ENCODE measurements at places on chromosomes 2 and 18.

GRCh38 chr2:170170281-170171040 lies 7.5 kb upstream of the MYO3B start:
- DNase-seq, result no peak

GRCh38 chr2:230870544-230871360 lies 6.0 kb downstream of the ITM2C start:
- no peak for DNase-seq

- DNase-seq, result no peak
These were observed 2.6 kb upstream of the HNRNPLL start for GRCh38 chr2:38605298-38605830.

DNA sequence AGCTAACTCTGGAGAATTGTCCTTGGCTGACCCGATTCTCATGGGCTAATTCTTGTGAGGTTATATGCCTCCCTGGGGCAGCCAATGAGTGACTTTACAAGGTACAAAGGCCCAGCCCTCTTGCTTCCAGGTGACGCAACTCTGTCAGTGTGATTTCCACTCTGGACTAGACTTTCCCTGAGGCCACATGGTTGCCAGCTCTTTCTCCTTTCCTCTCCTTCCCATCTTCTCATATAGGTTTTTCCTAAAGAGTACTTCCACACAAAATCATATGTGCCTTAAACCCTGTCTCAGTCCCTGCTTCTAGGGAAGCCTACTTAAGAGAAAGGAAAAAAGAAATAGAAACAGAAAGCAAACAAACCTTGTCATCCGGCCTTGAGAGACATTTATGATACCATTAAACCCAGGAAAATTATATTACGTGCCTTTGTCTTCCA lies 226.2 kb upstream of the ZSWIM2 start:
- DNase-seq, result peak; percentile 11

- no peak for DNase-seq
These were observed 49.6 kb downstream of the ATP9B start for GRCh38 chr18:79118797-79119196.

DNA sequence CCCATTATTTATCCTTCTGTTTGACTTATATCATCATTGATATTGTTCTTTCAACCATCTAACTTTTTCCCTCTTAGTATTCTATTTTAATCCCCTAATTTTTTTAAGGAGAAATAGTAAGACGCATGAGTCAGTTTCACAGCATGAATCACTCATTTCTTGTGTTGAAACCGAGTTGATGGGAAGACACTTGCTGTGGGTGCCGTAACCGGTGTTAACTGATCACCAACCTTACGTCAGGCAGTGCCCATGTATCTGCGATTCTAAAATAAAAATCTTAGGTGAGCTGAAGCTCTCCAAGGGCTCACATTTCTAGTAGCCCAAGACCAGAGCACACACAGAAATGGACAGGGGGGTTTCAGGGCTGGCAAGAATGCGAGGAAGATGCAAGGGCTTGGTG lies 348.1 kb downstream of the GALR1 start:
- no peak for DNase-seq

DNA sequence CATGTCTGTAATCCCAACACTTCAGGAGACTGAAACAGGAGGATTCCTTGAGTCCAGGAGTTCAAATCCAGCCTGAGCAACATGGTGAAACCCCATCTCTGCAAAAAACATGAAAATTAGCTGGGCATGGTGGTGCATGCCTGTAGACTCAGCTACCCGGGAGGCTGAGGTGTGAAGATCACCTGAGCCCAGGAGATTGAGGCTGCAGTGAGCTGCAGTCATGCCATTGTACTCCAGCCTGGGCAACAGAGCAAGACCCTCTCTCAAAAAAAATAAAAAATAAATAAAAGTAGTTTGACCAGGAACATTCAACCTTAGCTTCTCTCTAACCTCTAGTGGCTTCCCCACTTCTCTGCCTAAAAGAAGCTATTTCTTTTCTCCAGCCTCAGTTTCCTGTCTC lies 23.8 kb downstream of the SH3BP4 start:
- DNase-seq, result no peak

GRCh38 chr2:9398881-9399780 lies 24.2 kb downstream of the ITGB1BP1 start:
- no peak for DNase-seq

DNA sequence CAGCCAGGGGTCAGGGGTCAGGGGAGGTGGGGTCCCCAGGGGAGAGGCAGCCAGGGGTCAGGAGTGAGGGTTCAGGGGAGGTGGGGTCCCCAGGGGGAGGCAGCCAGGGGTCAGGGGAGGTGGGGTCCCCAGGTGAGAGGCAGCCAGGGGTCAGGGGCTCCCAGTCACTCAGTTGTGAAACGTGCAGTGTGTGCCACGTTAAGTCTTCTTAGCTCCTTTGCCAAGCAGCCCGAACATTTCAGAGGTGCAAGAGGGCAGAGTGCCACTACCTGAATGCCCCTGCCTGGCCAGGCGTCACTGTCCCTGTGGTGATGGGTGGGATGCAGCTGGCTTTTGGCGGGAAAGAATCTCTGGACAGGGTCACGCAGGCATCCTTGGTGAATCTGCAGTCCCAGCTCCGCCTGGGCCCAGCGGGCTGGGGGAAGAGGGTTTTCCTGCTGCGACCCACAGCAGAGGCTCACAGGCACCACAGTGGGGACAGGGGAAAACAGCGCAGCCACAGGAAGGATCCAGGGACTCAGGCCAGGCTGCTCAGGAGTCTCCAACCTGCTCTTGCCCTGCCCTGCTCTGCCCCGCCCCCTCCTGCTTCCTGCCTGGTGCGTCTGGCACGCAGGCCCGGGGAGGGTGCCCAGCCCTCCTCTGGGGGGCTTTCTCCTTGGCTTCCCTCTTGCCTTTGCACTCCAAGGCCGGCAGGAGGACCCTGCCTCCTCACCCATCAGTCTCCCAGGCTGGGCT lies 188.3 kb downstream of the TWIST2 start:
- no peak for DNase-seq

GRCh38 chr2:129117434-129117833 lies 798.8 kb upstream of the HS6ST1 start:
- DNase-seq, result no peak

- DNase-seq, result no peak
These were observed 31.9 kb upstream of the BMPR2 start for GRCh38 chr2:202344178-202344577.

GRCh38 chr2:202032846-202033316 lies 774 bp upstream of the FZD7 start:
- DNase-seq, result peak; percentile 33

GRCh38 chr2:106159866-106160785 lies 34.0 kb downstream of the UXS1 start:
- DNase-seq, result no peak

DNA sequence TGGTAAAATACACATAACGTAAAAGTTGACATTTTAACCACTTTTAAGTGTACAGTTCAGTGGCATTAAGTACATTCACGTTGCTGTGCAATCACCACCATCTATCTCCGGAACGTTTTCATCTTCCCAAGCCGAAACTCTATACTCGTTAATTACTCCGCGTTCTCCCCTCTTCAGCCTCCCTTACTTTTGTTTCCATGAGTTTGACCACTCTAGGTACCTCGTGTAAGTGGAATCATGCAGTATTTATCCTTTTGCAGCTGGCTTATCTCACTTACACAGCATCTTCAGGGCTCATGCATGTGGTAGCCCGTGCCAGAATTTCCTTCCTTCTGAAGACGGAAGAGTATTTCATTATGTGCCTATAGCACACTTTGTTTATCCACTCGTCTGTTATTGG lies 225.2 kb downstream of the SLC4A3 start:
- no peak for DNase-seq

- DNase-seq, result no peak
These were observed 61.7 kb upstream of the MYL1 start for GRCh38 chr2:210376694-210377093.

DNA sequence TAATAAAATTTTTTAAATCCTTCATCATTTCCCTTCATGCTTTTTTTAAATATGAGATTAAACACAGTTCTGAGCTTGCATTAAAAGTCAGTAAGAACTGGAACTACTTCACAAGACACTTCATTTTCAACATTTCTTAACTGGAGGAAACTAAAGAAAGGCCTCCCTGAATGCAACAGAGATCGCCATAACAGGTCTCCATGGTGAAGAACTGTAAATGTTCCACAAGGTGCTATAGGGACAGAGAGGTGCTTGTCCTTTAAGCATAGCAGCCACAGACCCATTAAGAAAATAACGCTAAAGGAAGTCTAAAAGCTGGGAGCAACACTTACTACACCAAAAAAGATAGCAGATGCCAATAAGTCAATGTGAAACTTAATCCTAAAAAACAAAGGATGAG lies 8.5 kb downstream of the STAM2 start:
- DNase-seq, result no peak

GRCh38 chr2:102915128-102915527 lies 153.3 kb downstream of the TMEM182 start:
- no peak for DNase-seq

DNA sequence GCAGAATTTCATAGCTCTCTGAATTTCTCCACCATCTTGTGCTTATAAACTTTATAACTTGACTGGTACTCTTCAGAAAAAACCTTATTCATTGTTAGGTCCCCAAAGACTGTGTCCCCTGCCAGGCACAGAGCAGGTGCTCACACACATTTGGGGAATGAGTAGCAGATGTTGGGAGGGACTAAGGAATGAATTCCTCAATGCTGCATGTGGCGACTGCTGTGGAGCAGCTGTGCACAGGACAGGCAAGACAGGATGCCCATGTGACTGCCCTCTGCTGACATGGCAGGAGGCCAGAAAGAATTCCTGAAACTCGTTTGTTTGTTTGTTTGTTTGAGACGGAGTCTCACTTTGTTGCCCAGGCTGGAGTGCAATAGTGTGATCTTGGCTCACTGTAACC lies 122.3 kb upstream of the ITGA6 start:
- no peak for DNase-seq

GRCh38 chr2:20584399-20585358 lies 66.2 kb downstream of the HS1BP3 start:
- peak; percentile 83 for DNase-seq

- no peak for DNase-seq
These were observed 1.4 kb upstream of the UXS1 start for GRCh38 chr2:106195456-106195855.

DNA sequence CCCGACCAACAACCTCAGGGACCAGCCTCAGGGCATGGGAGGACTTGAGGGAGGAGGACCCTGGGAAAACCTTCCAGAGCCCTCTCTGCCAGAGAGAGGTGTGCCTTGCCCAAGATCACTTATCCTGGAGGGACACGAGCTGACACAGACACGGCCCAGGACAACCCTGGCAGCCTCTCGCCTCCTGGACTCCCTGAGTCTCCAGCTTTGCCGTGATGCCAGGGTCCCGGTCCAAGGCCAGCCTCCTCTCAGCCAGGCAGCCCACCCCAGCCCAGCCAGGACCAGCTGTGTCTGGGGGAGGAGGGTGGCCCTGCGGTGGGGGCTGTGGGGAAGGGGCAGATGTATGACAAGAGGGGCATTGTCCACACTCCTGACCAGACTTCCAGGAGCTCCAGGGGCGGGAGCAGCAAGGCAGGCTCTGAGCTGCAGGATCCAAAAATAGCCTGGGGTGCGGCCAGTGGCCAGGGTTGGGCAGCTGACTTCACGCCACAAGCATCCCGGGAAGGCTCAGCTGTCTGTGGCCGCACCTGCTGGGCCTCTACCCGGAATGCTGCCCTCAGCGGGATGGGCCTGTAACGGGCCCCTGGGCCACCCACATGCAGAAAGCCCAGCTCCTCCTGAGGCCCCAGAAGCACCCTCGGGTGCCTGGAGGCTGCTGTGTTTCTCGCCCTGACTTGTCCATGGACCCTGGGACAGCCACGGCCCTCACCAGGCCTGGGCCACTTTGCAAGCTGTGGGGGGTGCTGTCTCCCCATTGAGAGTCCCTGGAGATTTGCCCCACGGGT lies 65.5 kb upstream of the GPC1 start:
- peak; percentile 88 for DNase-seq

- DNase-seq, result no peak
These were observed 40.0 kb upstream of the TRIB2 start for GRCh38 chr2:12676771-12677170.

GRCh38 chr2:184906160-184906559 lies 307.8 kb downstream of the ZNF804A start:
- DNase-seq, result no peak

DNA sequence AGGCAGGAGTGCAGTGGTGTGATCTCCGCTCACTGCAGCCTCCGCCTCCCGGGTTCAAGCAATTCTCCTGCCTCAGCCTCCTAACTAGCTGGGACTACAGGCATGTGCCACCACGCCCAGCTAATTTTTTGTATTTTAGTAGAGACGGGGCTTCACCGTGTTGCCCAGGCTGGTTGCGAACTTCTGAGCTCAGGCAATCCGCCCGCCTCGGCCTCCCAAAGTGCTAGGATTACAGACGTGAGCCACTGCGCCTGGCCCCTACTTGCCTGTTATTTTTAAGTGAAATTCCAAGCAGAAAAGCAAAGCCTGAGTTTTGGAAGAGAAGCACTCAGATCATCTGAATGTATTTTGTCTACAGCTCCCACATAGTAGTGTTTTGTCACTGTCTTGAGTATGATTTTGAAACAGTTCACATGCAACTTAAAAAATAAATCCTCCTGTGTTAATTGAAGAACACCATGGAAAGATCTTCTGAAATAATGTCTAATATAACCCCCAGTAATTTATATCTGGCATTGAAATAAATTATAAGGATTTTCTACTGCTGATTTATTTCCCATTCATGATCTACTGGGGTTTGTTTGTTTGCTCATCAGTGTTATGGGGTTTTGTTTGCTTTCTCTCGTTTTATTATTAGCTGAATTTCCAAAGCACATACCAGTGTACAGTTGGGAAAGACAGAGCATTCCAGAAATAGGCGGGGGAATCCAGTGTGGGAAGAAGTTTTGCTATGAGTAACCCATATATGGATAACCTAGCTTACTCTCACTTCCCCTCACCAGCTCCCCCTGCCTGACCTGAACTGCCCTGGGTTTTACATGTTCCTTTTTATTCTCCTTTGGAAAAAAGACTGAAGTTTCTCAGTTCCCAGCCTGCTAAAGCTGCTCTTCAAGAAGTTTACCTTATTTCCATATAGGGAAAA lies 80.1 kb upstream of the MAP3K20 start:
- peak; percentile 32 for DNase-seq

- DNase-seq, result no peak
These were observed 148.0 kb downstream of the HDAC4 start for GRCh38 chr2:239252801-239253200.

GRCh38 chr2:205699515-205700289 lies 17.4 kb downstream of the NRP2 start:
- DNase-seq, result no peak

DNA sequence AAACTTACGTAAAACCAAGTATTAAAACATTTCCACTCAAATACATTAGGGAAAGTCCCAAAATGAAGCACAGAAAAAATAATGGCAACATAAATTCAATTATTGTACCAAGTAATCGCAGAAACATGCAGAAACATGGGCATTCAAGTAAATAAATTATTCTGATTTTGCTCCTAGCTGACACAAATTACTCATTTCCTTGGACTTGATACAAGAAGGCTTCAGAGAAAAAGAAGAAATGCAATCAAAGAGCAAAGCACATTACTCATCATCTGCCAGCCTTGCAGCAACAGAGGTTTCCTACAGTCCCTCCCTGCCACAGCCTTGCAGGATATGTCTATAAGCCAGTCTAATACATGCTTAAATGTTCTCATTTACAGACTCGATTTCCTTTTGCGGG lies 439.8 kb upstream of the LYPD1 start:
- DNase-seq, result no peak

- peak; percentile 16 for DNase-seq
These were observed 42.8 kb downstream of the CCDC102B start for GRCh38 chr18:68840554-68841263.
